ENCODE measurements at places on chromosomes 4 and X. TPM values are rescaled to one million over a fixed set of nuclear protein-coding genes. Genes with fewer than 3 reads are reported as not detected.

GRCh38 chr4:145609481-145610427 is 9.4 kb upstream of the MMAA start:
- DNase-seq, result peak; percentile 44

GRCh38 chrX:153434801-153435200 is 11.1 kb downstream of the TREX2 start:
- DNase-seq, result no peak

Gene LAGE3
- total RNA-seq, result 20.1 TPM

DNA sequence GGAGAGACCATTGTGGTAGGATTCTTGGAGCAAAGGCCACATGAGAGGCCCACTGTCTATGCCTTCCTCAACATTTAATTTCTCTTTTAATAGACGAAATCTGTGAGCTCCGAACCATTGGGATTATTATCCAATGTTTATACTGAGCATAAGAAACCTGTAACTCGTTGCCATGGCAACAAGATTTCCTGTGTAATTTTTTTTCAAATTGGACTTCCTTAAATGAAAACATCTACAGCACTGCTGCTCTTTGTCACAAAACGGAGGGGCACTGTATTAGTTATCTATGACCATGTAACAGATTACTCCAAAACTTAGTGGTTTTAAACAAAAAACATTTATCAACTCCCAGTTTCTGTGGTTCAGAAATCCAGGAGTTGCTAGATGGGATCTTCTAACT is 38.7 kb downstream of the PPP1R2C start:
- no peak for DNase-seq

Measured in astrocyte (in vitro differentiated cells and primary cell).